ENCODE measurements at places on chromosomes 3 and 15. TPM values are rescaled to one million over a fixed set of nuclear protein-coding genes. Genes with fewer than 3 reads are reported as not detected.

The SLC15A2 gene
- total RNA-seq = 2.8 TPM

The GP5 gene
- total RNA-seq = under 0.01 TPM

The PLIN1 gene
- 0.51 TPM for total RNA-seq

The STRC gene
- 0.38 TPM for total RNA-seq
